ENCODE measurements at places on chromosomes 5 and 9.
A peak's percentile ranks its signal among the peaks of the same experiment; 100 is the strongest.

- DNase-seq, result no peak
Measured at GRCh38 chr5:90227683-90228082, 181.9 kb downstream of the CETN3 start.

- no peak for DNase-seq
Measured at GRCh38 chr9:113540466-113540865, 76.9 kb downstream of the RGS3 start.

DNA sequence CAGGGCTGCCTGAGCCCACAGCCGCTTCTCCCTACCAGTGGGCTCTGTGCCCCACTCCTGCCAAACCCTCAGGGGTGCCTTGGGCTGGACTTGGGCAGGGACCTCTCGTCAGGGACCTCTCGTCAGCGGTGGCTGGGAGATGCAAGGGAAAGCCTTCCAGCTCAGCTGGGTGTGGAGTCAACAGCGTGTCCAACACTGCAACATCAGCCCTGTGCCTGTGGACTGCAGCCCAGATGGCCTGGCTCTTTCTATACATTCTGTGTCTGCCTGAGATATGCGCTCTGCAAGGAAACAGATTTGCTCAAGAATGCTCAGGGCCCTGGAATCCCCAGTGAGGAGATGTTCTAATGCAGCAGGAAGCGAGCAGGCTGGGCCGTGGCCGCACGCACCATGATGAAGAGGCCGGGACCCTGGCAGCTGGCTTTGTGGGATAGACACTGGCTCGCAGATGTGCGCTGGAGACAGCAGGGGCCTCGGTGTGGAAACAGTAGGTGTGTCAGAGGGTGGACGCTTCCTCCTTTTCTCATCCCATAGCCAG is 85.0 kb upstream of the COL5A1 start:
- DNase-seq, result no peak

DNA sequence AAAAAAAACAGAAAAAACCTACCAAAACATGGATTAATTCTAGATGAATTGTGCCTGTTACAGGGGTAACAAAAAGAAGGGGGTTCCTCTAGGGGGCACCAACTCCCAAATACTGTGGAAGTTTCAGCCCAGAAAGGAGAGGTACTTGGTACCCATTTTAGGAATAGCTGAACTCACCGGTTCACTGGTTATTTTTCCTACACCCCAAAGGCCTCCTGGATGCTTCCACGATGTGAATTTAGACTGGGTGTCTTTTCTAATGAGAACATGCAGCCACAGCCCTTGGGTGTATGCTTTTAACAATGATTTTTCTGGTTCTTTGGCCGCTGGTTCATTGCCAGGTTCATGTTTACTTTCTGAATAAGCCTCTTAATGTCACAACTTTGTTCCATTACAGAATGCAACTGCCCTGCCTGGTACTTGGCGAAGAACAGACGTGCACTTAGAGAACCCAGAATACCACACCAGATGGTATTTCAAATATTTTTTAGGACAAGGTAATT is 46.7 kb downstream of the GARNL3 start:
- DNase-seq, result peak; percentile 84

DNA sequence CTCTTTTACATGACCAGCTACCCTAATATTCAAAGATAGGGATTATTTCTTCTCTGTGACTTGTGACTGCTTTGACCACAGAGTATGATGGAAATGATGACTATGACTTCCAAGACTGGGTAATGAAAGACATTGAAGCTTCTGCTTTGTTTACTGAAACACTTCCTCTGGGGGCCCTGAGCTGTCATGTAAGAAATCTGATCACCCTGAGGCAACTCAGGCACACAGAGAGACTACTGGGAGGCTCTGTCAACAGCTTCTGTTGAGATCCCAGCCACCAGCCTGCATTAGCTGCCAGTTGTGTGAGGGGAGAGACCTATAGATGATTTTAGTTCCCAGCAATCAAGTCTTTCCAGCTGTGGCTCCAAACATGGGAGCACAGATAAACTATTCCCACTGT is 76.5 kb downstream of the KCTD16 start:
- no peak for DNase-seq

GRCh38 chr5:96026406-96027041 is 64.9 kb upstream of the ELL2 start:
- DNase-seq, result no peak

DNA sequence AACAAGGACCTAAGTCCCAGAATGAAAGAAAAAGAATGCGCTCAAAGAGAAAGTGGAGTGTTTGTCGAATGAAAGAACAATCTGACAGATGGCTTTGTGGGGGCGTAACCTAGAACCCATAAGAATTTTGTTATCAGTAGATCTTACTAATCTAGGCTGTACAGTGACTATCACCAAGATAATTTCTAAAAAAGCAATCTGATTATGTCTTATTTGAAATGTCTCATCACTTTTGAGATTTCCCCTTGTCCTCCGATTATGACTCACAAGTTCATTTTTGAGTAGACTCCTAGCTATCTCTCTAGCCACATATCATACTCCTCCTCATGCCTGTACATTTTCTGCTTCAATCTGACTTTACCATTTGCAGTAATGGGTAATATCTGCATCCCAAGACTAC is 135.6 kb upstream of the SMARCA2 start:
- no peak for DNase-seq

- DNase-seq, result no peak
Measured at GRCh38 chr5:16536246-16536645, 70.6 kb upstream of the ZNF622 start.

DNA sequence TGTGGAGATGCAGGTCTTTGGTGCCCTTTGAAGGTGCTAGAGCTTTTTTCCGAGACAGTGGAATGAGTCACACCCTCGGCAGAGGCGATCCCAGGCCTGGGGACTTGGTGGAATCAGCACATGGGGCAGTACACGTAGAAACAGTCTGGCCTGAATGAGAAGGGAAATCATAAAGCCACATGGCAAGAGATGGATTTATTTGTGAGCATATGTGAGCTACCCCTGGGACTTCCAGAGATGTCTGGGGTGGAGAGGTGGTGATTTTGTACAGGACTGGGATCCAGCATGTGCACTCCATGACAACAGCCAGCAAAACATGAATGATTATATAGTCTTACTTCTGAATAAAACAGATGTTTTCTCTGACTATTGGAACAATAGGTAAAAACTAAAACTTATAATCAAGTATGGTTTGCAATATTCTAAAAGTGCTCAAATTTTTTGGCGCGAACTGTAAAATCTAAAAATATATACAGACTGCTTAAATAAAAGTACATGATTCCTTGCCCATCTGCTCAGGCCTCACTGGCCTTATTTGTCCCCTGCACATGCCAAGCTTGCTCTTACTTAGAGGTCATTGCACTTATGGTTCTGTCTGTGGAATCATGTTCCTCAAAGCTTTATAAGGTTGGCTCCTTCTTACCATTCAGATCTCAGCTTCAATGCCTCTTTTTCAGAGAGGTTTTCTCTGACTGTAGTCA is 54.7 kb upstream of the SMARCA2 start:
- peak; percentile 65 for DNase-seq

DNA sequence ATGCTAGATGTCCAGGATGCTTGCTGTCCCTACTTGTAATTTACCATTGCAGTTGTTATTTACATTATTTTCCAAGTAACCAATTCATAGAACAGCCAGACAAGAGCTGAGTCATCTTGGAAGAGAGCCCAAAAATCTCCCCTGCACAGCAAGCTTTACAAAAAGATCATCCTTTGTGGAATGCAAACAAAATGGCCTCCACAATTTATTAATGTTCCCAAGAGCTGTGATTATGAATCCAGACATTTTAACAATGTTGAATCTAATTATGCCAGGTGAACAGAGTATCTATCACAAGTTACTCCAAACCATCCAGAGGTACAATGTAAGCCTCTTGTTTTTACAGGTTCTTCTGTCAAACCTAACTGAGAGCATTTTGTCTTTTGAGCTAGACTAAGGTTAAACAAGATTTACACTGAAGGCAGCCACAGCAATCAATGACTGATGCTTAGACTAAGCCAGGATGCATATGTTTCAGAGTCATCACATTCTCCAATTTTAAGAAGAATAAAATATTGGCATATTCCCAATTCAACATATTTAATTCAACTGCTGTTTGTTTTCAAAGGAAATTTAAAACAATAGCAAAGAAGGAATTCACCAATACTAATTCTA is 95.3 kb upstream of the SLC12A2 start:
- DNase-seq, result peak; percentile 10

GRCh38 chr9:116891424-116891823 is 204.3 kb downstream of the TRIM32 start:
- no peak for DNase-seq

DNA sequence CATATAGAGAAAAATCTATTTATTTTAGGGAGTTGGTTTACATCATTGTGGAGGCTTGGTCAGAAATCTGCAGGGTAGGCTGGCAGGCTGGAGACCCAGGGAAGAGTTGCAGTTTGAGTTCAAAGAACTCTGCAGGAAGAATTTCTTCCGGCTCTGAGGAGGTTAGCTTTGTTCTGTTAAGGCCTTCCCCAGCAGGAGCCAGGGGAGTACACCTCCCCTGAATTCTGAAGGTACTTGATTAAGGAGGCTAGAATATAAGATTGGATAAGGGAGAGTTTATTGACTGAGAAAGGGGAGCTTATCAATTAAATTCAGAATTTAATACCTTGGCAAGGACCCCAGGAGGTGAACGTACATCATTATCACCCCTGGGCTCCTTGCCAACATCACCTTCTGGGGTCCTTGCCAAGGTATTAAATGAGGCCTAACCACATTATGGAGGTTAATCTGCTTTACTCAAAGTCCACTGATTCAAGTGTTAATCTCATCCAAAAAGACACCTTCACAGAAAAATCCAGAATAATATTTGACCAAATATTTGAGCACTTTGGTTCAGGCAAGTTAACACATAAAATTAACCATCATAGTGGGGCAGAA is 351.7 kb downstream of the CWC27 start:
- peak; percentile 77 for DNase-seq

- no peak for DNase-seq
Measured at GRCh38 chr5:57094753-57095683, 78.8 kb upstream of the GPBP1 start.

DNA sequence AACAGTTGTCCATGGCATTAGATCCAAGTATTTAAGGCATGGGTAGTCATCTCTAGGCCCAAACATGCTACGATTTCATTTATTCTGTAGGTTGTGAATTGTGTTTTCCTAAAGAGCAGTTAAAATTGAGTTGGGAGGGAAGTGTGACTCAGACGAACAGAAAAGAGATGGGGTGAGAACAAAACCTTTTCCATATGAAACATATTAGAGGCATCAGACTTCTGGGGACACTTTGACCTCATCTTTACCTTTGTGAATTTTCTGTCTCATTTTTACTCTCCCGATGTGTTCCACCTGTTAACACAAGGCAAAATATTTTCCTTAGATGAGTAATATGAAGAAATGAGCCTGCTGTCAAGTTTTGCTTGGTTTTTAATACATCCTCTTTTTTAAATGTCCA is 181.3 kb downstream of the ESM1 start:
- DNase-seq, result no peak

DNA sequence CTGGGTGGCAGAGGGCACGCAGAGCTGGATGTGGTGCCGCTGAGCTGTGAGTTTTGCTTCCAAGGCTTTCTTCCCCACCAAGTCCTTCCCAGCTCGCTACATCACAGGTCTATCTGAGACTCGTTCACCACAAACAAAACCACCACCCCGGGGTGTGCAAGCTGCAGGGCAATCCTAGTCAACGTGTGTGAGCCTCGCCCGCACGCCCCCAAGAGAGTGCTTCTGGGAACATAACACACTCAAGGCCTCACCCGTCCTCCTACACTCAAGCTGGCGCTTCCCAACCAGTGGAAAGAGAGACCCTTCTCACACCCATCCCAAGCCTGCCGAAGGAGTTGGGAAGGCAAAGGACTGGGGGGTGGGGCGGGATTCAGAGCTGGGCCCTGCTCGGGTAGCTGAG is 10.6 kb downstream of the SNAPC4 start:
- no peak for DNase-seq

DNA sequence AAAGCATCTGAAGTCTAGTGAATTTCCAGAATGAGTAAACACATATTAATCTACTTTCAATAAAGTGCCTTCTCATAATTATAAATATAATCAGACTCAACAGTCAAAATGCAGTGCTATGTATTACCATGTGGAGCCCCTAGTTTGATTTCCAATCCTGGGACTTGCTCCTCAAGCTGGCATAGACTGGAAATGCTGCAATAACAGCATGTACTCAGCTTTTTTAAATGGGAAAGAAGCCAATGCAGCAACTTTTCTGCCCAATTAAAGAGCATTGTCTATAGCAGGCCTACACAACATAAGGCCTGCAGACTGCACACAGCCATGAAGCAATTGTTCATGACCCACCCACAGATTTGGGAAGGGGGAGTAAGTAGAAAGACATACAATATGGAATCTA is 103.2 kb downstream of the NR2F1-AS1 start:
- no peak for DNase-seq

DNA sequence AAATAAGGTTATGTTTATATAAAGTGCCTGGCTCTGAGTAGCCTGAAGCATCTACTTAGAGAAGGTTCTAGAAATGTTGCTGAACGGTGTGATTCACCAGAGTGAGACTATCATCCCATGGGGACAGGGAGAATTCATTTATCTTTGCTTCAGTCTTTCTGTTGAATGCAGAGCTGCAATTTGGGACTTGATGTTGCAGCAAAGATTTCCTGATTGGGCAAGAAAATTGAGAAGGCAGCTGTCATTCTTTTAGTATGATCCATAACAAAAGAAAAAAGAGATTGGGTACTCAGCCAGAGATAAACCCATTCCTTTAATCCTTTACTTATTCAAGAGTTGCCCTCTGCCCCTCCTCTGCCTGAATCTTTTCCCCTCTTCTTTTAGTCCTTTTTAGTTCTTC is 456.3 kb upstream of the WWC1 start:
- no peak for DNase-seq

GRCh38 chr9:123044586-123044985 is 11.1 kb downstream of the GPR21 start:
- DNase-seq, result no peak

DNA sequence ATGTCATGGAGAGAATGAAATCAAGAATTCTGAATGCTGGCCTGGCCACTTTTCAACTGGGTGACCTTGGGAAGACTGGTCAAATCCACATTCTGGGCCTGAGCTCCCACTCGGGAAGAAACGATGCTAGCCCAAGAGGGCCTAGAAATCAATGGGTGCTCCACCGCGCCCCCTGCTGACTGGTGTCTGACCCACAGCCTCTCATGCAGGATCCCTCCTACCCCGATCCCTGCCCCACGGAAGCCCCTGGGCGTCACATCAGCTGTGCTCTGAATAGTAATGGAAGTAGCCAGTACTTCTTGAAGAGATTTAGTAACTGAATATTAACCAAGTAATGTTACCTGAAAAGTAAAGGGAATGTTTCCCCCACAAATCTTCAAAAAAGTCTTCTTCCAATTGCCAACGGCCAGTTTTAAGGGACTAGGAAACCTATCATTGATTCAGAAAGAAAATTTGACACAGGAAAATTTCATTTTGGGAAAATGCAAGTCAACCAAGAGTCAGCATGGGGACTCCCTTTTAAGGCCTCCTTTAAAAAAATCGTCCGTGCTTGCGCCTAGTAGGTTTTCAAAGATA is 43.9 kb downstream of the CRB2 start:
- DNase-seq, result no peak

All from NCI-H524 (cell line).